ENCODE measurements at places on chromosomes 2 and 18.

DNA sequence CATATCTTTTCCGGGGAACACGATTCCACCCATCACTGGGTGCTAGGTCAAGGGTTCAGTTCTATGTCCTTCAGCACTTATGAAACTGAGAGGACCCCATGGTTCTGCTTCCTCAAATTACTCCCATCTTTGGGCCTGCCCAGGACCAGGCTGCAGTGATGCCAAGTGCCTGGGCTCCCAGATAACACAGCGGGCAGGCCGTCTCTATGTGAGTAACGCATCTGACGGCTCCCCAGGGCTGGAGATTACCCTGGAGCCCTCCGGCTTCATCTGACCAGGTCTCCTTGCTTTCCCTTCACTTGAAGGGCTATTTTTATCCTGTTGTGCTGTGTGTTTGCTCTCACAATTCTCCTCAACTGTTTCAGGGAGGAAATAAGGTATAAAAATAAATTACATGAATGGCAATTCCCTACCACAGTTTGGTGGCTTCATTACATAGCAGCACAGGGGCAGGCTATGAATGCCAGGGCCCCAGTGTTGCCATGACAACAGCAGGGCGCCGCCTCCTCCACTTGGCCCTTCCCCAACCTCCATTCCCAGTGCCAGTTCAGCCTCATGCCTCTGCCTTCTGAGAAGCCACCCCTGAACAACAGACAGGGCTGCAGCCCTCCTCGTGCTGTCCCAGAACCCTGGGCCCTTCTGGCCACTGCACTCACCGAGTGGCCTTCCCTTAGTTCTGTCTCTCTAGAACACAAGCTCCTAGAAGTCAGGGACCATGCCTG is 25.4 kb upstream of the TMEM131 start:
- no peak for DNase-seq

DNA sequence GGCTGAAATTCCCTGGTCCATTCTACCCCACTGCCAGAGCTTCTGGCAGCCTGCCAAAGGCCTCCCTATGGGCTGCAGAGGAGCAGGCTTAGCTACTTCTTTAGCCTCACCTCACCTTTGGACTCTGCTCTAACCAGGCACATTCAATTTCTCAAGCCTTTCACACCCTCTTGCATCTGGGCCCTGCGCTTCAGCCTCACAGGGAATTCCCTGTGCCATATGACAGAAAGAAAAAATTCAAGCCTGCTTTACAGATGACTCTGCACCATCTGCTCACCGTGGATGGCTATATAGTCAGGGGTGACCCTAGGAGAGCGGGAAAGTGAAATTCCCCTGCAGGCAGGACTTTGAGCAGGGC is 62.5 kb downstream of the REEP1 start:
- DNase-seq: no peak

DNA sequence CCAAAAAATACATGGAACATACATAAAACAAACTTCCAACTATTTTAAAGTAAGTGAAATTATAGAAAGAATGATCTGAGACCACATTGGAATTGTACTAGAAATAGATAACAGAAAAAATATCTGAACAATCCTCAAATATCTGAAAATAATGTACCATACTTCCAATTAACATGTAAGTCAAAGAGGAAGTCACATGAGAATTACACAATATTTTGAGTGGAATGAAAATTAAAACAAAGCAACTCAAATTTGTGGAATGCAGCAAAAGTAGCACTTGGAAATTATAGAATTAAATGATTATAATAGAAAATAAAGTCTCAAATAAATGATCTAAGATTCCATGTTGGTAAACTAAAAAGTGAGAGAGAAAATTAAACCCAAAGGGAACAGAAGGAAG is 38.3 kb upstream of the CTIF start:
- no peak for DNase-seq

DNA sequence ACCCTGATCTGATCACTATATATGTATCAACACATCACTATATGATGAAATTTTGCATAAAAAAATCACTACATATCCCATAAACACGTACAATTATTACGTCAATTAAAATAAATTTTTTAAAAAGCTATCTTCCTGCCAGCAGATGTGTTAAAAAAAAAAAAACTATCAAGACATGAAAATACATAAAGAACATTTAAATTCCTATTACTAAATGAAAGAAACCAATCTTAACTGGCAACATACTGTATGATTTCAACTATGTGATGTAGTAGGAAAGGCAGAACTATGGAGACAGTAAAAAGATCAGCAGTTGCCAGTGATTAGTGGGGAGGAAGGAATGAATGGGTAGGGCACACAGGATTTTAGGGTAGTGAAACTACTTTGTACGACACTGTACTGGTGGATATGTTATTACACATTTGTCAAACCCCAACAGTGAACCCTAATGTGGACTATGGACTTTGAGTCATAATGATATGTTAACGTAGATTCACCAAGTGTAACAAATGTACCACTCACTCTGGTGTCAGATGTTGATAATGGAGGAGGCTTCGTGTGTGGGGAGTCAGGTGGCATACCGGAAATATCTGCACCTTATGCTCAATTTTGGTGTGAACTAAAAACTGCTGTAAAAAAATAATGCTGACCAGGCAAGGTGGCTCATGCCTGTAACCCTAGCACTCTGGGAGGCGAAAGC is 27.4 kb downstream of the USP34 start:
- DNase-seq: no peak

GRCh38 chr18:34901299-34901698 is 139.9 kb upstream of the MAPRE2 start:
- DNase-seq: no peak

DNA sequence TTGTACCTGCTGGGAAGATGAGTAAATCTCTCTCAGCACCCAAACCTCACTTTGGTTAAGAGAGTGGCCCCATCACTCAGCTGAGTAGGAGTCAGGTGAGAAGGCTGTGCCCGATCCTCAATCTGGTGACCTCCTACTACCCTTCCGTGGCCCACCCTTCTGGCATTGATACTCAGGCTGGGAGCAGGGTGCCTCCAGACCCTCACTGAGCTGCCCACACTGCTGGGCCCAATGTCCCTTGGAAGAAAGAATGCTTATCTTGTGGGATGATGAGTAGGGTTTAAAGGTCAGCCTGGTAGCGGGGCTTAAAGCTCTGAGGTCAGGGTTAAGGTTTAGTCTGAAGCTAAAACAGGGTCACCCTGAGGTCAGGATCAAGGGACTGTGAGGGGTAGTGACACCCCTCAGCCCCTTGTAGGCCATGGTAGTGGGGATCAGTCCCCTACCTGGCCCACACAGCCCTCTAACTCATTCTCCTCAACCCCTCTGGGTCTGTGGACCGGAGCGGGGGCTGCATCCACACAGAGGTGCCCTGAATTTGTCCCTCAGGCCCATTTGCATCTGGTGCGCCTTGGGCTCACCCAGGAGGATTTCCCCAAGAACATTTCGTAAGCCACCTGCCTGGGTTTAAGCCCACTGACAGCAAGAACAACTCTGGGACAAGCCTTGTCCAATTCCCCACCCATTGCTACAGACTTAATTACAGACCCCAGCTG is 123.8 kb downstream of the CYP26B1 start:
- no peak for DNase-seq

DNA sequence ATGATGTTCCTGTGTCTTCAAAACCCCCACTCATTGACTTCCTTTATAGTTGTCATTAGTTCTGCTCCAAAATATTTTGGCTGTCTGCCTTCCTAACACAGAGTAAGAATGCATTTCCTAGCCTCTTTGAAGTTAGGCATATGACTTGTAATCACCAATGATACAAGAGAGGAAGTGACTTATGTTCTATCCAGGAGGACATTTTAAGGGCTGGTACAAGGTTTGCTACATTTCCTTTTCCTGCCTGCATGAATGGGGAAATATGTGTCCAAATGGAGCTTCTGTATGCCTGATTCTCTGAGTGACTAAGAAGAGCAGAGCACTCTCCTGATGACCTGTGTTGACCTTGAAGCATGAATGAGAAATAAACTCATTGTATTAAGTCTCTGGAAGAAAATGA is 115.1 kb downstream of the PLCL1 start:
- no peak for DNase-seq

DNA sequence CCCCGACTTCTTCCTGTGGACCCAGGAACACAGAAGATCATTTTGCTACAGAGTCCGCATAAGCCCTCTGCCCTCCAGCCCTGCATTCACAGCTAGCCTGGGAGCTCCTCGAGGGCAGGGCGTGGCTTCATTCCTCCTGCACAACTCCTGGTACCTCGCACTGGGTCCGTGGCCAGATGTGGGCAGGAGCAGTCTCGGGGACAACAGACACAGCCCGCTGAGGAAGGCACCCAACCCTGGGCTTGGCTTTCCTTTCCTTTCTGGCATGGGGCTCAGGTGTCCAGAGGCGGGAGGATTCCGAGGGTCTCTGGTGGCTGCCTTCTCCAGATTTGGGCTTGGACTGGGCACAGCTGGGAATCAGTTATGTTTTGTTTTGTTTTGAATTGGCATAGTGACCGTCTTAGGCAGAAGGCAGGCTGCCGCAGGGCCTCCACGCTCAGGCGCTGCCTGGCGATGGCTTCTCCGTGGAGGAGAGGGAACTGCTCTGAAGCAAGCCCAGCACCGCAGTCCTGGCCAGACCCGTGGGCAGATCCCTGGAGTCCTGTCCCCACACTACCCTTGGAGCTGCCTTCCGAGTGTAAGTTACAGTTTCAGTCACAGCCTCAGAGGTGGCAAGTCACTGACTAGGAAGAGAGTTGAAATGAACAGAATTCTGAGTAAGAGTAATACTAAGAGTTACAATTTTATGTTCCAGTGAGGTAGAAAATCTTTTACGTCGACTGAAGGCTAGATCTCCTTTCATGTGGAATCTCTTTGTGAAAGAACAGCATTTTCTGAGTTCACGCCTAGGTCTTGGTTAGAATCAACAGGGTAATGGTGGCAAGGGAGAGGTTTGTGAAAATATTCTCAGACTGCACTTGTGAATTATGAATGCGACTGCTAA is 47.9 kb downstream of the LDLRAD4 start:
- peak; percentile 74 for DNase-seq

GRCh38 chr18:75143851-75144250 is 65.1 kb downstream of the PTGR3 start:
- DNase-seq: no peak

GRCh38 chr18:30469091-30469490 is 573.5 kb downstream of the DSC3 start:
- DNase-seq: no peak

DNA sequence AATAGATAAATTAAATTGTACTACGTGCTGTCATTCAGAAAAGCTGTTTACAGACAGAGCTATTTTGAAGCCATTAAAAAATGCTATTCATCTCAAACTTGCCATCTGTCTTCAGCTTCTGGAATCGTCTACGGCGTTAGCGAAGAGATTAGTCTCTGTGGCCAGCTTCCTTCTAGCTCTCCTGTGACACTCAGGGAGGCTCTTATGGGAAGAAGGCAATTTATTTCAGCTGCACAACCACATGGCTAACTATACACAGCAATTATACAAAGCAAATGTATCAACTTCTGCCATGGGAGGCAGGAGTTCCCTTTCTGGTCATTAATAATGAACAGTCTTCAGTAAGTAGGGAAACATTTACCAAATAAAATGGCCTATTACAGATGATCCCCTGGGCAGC is 6.3 kb downstream of the CTAGE1 start:
- DNase-seq: no peak

GRCh38 chr2:166173263-166173662 is 45.4 kb upstream of the SCN1A start:
- no peak for DNase-seq

GRCh38 chr18:44816050-44816449 is 135.4 kb downstream of the SETBP1 start:
- DNase-seq: no peak

DNA sequence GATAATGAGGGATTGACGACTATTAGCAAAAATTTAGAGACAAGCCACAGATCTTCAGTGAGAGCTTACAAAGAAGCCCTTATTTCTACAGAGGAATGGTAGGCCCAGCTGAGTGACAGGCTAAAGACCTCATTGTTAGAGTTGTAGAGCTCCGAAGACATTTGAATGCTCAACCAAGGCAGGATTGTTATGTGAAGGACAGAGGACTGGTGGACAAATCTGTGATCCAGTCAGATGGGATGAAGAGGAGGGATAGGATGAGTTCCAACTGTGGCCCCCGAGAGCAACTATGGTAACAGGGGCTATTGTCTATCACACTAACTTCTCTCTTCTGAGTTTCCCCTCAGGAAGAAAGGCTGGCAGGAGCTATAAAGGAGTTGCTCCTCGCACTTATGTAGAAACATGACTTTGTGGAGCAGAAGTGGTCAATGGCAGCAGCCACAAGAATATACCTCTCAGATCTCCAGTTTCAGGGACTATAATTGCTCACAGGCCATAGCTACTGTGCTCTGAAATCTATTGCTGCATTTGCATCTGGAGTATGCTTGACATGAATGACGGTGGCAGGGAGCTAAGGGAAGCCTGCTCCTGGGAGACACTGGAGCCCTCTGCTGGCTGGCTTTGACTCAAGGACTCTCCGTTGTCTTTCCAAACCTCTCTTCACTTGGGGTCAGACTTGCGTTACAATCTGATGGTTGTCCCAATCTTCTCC is 50.3 kb upstream of the GREB1L start:
- DNase-seq: peak; percentile 44

GRCh38 chr2:15819562-15820256 is 120.6 kb upstream of the MYCN start:
- DNase-seq: no peak
